Activated CD8-positive, alpha-beta memory T cell treated with anti-CD3 and anti-CD28 coated beads, Interleukin-2, amount 50 U/mL, for 4 hours (primary cell): ENCODE measurements at places on chromosomes 3 and 15.

DNA sequence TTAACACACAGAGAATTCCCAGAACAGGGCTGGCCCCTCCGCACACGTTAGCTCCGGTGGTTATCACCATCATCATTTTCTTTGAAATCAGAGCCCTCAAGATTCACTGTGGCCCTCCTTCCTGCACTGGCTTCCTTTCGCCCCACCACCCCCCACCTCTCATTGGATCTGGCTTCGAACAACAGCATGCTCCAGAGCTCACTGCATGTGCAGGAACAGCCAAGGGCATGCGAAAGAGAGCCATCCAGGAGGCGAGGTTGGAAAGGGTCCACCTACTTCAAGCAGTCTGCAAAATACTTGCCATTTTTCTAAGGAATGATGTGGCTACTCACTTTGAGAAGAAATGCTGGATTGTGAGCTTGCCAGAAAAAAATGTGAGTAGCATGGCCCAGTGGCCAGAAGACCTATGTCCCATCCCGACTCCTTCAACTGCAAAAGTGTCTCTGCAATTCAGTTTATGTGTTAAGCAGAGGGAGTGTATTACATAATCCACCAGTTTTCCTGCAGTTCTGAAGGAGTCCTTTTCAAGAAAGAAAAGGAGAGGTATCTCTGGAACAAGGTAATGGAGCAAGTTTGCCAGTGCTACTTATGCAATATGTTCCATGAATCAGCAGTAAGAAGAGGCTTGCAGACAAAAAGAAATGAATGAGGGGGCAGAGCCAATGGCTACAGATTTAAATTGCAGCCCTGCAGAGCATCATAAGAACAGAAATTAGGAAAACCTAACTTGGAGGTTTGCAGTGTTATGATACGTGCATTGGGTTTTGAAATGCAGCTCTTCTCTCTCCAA, 92.8 kb downstream of the OCA2 start:
- DNase-seq: no peak

DNA sequence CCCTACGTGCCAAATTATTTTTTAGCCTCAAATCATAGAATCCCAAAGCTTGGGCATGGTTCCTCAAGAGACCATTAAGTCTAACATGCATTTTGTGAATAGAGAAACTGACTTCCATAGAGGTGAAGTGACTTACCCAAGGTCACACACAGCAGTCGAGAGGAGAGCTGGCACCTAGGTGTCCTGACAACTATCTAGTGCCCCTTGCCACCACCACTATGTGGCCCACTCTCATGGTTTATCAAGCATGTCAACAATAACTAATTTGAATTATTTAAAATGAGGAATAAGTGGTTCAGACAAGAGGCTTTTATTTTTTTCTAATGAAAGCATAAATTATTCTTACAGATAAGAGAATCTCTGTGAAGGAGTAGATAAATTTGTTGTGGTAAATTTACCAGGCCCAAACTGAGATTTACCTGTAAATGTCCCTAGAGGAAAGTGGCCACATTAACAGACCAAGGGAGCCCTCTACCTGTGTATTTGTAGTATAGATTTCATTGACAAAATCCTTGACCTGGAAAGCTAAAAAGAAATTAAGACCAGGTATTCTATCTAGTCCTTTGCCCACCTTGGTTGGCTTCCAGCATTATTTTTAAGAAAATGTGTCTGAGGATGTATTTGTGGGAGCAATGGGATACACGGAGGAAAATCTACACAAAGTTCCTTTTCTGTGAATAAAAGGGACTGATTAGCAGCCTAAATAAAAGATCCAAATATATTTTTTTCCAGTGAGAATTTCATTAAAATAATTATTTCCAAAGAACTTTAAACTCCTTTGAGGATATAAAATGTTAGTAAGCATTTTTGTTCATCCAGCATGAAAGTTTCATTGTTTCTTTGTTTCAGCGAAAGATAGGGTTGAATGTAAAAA, 49.1 kb downstream of the IQCH start:
- DNase-seq: no peak

GRCh38 chr3:9276761-9277370, 27.4 kb upstream of the SRGAP3 start:
- no peak for DNase-seq

GRCh38 chr3:15493436-15493835, 28.1 kb downstream of the COLQ start:
- DNase-seq: no peak

DNA sequence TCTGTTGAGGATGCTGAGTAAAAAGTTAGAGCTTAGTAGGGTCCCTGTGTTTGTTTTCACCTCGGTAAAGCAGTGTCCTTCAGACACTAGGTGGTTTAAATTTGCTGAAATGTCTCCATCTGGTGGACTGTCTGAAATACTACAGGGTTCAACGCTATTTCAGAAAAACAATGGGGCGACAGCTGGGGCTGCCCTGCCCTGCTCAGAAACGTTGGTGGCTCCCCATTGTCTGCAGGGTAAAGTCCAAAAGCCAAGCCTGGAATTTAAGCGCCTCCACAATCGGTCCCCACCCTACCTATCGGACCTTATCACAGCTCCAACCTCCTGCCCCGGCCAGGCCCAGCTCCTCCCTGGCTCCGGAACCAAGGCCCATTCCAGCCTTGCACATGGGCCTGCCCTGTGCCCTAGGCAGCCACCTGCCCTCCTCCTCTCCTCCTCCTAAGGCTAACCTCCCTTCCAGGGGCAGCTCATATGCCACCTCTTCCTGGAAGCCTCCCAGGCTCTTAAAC, 4.3 kb upstream of the TSEN2 start:
- DNase-seq: no peak

GRCh38 chr3:98900265-98901118, 1.0 kb downstream of the DCBLD2 start:
- DNase-seq: peak; percentile 15

DNA sequence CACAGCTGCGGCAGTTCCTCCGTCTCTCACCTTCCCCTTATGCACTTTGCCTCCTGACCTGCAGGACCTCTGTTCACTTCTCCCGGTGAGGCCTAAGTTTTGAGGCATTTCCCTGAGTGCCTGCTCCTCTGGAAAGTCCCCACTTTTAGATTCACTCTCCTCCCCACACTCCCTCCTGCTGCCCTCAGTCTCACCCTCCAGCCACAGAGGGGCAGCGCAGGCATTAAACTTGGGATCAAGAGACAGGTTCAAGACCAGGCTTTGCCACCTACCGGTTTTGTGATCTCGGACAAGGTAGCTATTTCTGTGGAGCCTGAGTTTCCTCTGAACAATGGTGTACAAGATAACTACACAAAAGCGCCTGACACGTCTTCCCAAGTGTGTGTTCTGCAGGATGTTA, 19.4 kb downstream of the SLC6A11 start:
- DNase-seq: no peak

DNA sequence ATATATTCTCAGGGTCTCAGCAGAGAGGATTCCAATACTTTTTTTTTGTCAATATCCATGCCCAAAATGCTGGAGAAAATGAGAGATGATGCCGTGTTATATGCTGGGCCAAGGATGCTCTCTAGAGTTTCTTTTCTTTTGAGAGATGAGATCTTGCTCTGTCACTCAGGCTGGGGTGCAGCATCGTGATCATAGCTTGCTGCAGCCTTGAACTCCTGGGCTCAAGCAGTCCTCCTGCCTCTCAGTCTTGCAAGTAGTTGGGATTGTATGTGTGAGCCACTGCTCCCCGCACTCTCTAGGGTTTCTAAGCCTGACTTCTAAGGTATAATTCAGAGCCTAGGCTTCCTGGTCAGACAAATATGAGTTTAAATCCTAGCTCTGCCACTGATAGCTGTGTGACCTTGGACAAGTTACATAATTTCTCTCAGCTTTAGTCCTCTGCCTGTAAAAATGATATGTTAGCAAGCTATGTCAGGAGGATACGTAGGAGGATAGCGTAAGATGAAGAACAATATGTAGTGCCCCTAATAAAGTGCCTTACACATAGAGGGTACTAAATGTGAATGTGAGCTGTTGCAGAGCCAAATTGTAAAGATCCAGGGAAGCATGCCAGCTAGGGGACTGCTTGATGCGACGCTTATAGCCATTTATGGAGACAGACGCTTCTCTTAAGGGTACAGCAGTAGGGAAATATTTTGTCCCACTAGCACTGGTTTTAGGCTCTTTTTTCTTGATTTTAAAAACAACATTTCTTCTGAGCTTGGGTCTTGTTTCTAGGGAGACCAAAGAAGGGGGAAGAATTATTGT, 7.4 kb downstream of the STARD9 start:
- DNase-seq: no peak

DNA sequence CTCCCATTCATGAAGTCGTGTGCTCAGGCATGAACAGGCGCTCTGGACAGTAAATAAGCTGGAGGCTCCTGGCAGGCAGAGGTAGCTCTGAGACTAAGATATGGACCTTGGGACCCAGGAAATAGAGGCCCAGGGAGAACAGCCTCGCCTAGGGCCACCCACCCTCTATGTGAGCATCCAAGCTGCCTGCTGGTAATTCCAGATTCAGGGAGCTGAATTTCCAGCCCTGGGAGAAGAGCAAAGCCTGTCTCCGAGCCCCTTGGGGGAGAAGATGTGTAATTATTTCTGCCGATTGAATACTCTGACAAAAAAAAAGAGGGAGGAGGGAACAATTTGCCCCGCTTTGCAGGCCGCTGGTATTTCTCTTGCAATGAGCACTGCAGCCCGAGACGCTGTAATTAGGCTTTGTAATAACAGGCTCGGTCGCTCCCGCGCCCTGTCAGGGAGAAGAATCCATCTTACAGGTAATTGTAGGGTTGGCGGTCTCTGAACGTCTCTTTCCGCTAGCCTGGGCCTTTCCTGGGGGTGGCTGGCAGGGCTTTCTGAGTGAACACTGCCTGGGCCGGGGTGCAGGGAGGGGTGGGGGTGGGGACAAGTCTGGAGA, 131.5 kb downstream of the WNT7A start:
- no peak for DNase-seq

DNA sequence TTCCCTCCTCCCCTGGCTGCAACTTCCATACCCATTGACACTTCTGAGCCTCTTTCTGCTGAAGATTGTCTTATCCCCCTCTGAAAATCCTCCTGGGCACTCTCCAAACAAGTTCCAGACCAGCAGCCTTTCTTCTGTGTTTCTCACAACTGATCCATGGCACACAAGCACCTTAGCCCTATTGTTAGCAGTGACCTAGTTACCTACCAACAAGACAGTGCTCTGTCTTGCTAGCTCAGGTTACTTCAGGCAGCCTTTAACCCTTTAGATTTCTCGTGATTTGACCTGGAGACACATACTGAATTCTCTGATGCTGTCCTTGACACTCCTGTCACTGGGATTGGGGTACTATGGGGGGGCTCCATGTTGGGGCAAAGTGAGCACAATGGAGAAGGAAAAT, 82.1 kb downstream of the GTF2E1 start:
- DNase-seq: no peak

GRCh38 chr3:50182533-50183099, 8.8 kb upstream of the GNAT1 start:
- no peak for DNase-seq

DNA sequence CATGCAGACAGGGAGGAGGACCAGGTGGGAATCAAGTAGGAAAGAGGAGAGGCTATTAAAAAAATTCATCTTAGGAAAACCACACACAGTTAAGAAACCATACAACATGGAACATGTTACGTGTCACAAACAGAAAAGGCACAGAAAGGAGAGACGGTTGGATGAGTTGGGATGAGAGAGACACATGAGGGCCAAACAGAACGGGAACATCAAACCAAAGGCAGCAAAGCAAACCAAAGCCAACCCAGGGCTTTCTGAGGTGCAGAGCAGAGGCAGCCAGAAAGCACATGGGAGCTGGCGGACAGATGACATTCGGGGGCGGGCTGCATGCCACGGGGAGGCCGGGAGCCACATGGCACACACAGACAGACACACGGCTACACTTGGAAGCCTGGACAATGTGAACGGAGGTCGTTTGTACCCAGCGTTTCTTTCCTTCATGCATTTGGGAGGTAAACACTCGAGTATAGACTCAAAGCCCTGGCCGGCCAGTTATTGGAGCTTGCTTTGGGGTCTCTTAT, 8.6 kb upstream of the SEC13 start:
- DNase-seq: no peak

DNA sequence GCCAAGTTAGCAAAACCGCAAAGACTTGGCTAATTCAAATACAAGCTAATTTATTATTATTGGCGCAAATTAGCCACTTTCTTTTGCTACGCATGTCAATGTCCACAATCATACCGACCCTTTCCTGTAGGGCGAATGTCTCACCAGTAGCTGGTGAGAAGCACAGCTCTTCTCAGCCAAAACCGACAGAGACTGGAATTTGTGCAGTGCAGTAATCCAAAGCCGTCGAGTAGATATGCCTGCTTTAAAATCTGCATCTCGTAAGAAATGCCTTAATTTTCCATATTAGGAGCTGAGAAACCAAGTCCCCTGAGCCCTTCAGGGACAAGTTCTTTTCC, 614 bp upstream of the MINDY2 start:
- DNase-seq: no peak

DNA sequence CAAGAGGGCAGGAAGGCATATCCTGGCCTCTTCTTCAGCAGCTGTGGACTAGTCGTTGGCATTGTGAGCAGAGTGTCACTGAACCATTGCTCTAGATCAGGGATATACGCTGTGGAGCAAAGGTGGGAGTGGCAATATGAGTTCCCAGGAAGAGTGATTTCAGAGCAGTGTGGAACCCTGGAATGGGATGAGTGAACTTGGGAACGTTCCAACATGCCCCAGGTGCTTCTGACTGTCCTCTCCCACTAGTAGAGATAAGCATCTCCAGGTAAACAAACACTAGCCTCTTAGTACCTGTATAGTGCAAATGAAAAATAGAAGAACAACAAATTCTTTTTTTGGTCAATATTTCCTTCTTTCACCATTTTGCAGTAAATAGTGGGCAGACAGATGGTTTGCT, 123.6 kb upstream of the VEPH1 start:
- no peak for DNase-seq

DNA sequence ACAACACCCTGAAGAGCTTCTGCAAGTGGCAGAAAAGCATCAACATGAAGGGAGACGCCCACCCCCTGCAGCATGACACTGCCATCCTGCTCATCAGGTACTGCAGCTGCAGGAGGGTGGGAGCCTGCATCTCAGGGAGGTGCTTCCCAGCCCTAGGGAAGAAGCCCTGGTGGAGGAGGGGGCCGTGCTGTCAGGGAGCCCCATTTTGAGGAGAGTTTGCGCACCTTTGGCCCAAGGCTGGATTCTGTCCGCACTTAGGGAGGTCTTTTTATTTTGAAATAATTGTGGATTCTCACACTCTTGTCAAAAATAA, 42.1 kb downstream of the SAXO2 start:
- DNase-seq: no peak

DNA sequence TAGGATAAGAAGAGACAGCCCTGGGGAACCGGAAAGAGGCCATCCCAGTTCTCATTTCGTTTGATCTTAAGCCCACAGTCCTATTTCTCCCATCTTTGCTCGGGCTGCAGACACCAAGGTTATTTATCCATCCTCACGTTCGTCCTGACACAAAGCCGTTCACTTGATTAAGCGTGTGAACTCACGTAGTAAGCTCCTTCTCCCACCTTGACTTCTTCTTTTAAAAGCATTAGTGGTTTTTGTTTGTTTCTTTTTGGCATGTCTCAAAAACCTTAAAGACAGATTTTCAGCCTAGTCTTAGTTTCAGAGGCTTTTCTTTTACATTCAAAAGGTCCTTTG, 70.9 kb downstream of the TGFBR2 start:
- DNase-seq: no peak

- DNase-seq: no peak
Measured at GRCh38 chr3:23649448-23649847, 156.3 kb upstream of the UBE2E1 start.

GRCh38 chr3:13332158-13332557, 88.0 kb downstream of the NUP210 start:
- no peak for DNase-seq

- no peak for DNase-seq
Measured at GRCh38 chr15:60718661-60719069, 239.7 kb upstream of the ICE2 start.

GRCh38 chr3:187017511-187018230, 87.3 kb downstream of the ST6GAL1 start:
- DNase-seq: no peak

GRCh38 chr3:141784096-141784495, 20.9 kb downstream of the GRK7 start:
- DNase-seq: no peak
